RWPE2 (cell line): ENCODE measurements at places on chromosomes 11 and 22.

DNA sequence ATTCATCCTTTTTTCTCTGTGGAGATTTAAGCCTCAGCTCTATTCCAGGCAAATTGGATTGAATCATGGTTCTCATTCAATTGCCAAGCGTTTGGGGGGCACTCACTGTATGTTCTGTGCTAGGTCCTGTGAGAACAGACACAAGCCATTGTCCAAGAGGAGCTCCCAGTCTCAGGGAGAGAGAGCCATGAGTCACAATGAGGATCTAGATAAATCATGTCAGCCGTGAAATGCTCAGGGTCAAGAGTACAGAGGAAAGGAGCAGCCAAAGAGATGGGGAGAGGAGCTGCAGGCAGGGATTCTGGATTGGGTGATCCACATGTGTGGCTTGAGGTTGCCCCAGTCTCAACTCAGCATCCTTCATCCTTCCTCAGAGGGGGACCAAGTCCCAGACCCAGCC is 93.6 kb downstream of the FEZ1 start:
- H3K4me1 ChIP-seq: no peaks in the 10 kb centered on the region
- no peak for DNase-seq
- H3K27me3 ChIP-seq: peaks cover 3% of the 10 kb centered on the region
- H3K27ac ChIP-seq: no peak overlapping the region
- H3K36me3 ChIP-seq: no peaks in the 10 kb centered on the region

DNA sequence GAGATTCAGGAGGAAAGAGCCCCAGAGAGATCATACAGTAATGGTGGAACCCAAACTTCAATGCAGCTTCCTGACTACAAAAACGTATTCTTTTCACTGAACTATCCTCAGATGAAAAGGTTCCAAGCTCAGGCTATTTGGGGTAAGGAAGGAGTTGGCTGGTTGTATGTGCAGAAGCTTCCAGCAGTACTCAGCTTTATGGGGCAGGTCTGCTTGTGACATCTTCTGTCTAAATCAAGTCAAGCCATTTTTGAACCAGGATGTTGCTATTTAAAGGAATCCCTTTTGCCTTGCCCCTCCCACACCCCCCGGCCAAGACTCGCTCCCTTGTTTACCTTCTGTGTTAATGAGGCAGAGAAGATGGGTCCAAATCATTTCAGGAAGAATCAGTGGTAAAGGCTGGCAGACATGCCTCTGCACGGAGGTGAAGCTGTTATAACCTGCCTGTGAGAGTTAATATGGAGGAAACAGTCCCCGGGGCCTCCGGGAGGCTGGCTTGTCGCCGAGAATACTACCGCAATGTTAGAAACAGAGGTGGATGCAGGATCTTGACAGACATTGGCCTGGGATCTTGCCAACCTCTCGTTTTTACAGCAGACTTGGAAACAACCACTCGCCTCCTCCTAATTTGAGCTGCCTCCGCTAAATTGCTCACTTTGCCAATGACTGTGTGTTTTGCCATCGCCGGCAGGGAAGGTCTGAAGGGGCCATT is 45.4 kb downstream of the TIMP3 start:
- H3K4me3 ChIP-seq: no peak overlapping the region
- H3K27me3 ChIP-seq: no peaks in the 10 kb centered on the region
- H3K36me3 ChIP-seq: no peaks in the 10 kb centered on the region
- H3K4me1 ChIP-seq: peaks cover 6% of the 10 kb centered on the region

DNA sequence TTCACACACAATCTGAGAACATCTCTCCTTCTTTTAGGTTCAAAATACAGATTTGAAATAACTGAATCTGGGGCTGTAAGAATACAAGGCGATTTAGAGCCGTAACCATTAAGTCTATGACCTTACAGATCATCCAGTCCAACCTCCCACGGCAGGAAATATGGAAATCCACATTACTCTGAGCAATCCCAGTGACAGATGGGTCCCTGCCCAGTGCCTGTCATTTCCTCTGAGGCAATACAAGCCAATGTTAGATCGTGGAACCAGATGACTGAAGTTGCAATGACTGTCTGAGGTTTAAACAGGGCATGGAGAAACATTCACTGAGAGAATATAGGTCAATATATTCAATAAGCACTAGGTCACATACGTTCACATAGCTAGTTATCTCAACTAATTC is 77.4 kb upstream of the OR5AK2 start:
- H3K27me3 ChIP-seq: no peaks in the 10 kb centered on the region

GRCh38 chr11:64687643-64688533 is 35.1 kb downstream of the NRXN2 start:
- H3K36me3 ChIP-seq: no peaks in the 10 kb centered on the region
- peaks cover 12% of the 10 kb centered on the region for H3K4me1 ChIP-seq
- DNase-seq: no peak
- H3K4me3 ChIP-seq: no peak overlapping the region
- H3K27ac ChIP-seq: no peak overlapping the region

GRCh38 chr11:108497317-108498045 is 703 bp downstream of the POGLUT3 start:
- DNase-seq: peak; percentile 87
- no peaks in the 10 kb centered on the region for H3K27me3 ChIP-seq
- peak overlapping the region; percentile 44 for H3K4me3 ChIP-seq

- H3K27ac ChIP-seq: peak overlapping the region; percentile 8
- DNase-seq: no peak
- no peak overlapping the region for H3K4me3 ChIP-seq
- peaks cover 12% of the 10 kb centered on the region for H3K4me1 ChIP-seq
- H3K27me3 ChIP-seq: no peaks in the 10 kb centered on the region
Observed at GRCh38 chr11:2390725-2391151, 9.8 kb upstream of the TSSC4 start.

DNA sequence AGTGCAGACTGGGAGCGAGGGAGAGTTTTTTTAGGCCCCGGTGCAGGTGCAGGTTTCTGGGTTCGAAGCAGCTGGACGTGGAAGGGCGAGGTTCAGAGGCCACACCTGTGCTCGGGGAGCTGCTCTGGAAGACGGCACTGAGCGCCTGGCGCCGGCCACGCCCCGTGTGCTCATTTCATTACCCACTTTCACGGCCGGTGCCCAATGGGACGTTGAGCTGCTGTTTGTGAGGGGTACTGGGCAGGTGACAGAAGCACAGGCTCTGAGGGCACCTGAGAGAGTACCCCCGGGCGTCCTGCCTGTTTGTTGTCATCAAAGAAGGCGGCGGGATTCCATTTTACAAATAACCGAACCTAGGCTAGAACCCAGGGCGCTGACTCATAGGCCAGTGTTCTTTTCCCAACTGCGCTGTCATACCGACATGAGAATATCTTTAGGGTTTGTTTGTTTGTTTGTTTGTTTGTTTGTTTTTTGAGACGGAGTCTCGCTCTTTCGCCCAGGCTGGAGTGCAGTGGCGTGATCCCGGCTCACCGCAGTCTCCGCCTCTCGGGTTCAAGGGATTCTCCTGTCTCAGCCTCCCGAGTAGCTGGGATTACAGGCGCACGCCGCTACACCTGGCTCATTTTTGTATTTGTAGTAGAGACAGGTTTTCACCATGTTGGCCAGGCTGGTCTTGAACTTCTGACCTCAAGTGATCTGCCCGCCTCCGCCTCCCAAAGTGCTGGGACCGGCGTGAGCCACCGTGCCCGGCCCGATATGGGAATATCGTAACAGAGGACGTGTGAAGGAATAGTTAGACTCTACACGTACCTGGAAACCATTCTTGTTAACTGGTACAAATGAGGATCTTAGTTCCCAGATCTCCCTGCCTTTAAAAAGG is 16.6 kb upstream of the SPTBN2 start:
- peak overlapping the region; percentile 91 for H3K27ac ChIP-seq
- H3K27me3 ChIP-seq: no peaks in the 10 kb centered on the region
- H3K4me1 ChIP-seq: peaks cover 23% of the 10 kb centered on the region
- peak overlapping the region; percentile 51 for H3K4me3 ChIP-seq

DNA sequence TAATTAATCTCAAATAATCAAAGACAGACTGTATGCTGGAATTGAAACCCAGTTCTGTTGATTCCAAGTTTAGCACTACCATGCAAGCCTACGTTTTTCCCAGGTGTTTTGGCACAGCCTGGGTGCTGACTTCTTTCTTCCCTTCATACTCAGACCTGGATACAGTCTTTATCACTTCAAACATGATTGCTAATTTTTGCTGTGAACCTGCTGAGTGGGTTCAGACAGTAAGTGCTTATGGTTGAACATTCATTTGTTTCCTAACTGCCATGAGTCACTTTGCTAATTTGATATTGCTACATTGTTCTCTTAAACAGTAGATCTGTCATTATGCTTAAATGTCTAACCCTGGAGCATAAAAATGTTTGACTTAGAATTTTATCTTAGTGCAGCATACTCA is 12.2 kb downstream of the PAAF1 start:
- H3K4me1 ChIP-seq: no peaks in the 10 kb centered on the region
- peaks cover 67% of the 10 kb centered on the region for H3K36me3 ChIP-seq
- no peak overlapping the region for H3K27ac ChIP-seq
- no peak overlapping the region for H3K4me3 ChIP-seq
- DNase-seq: no peak

DNA sequence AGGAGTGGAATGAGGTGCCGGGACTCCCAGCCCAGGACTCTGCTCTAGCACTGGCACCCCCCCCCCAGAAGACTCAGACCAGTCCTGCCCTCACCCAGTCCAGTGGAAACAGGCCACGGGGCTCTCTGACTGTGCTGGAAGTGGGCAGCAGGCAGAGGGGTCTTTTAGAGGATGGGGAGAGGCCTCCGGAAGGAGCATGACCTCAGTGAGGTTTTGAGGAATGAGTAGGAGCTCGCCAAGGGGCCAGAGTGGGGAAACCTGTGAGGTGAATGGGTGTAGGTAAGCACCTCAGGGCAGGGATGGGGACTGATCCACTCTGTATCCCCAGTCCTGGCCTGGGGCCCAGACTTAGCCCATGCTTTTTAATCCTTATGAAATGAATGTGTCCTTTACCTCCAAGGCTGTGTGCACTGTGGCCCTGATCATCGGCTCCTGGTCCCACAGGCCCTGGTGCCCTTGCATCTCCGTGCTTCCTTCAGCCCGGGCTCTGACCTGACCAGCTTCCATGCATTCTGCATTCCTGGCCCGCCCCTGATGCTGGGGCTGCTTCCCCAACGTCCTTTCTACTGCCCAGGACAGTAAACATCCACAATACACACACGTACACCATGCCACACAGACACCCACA is 24.4 kb upstream of the RFPL3 start:
- no peak for DNase-seq
- no peak overlapping the region for H3K27ac ChIP-seq
- no peak overlapping the region for H3K4me3 ChIP-seq
- no peaks in the 10 kb centered on the region for H3K36me3 ChIP-seq
- no peaks in the 10 kb centered on the region for H3K27me3 ChIP-seq
- no peaks in the 10 kb centered on the region for H3K4me1 ChIP-seq

DNA sequence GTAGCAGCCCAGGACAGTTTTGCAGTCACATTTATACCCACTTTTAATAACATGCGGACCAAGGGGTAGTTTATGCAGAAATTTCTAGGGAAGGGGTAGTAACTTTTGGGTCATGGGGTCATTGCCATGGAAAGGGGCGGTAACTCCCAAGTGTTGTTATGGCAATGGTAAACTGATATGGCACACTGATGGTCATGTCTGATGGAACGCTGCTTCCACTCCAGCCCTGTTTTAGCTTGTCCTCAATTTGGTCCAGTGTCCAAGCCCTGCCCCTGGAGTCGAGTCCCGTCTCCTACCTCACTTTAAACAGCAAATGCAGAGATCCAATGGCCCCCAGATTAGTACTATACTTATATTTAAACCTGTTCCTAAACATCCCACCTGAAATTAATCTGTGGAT is 11.2 kb upstream of the SEC14L4 start:
- no peaks in the 10 kb centered on the region for H3K4me1 ChIP-seq
- H3K4me3 ChIP-seq: no peak overlapping the region
- H3K27ac ChIP-seq: no peak overlapping the region
- no peaks in the 10 kb centered on the region for H3K36me3 ChIP-seq
- no peak for DNase-seq

DNA sequence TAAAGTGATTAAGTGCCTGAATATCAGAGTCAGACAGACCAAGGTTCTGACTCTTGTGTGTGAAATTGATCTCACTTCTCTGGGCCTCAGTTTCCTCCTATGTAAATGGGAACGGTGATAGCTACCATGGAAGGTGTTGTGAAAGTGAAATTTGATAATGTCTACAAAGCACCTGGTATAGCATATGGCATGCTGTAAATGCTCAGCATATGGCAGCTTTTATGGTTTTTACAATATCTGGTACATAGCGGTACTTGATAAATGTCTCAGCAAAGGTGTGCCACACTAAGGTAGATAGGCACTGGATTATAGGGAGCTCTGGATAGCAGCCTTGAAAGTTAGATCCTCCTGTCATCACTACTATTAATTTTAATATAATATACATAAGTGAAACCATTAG is 19.9 kb downstream of the POU2AF2 start:
- no peak overlapping the region for H3K27ac ChIP-seq
- no peaks in the 10 kb centered on the region for H3K36me3 ChIP-seq
- DNase-seq: no peak
- no peak overlapping the region for H3K4me3 ChIP-seq
- no peaks in the 10 kb centered on the region for H3K4me1 ChIP-seq

- no peak for DNase-seq
- no peaks in the 10 kb centered on the region for H3K36me3 ChIP-seq
- H3K4me3 ChIP-seq: no peak overlapping the region
- peaks cover 65% of the 10 kb centered on the region for H3K27me3 ChIP-seq
- H3K27ac ChIP-seq: no peak overlapping the region
- H3K4me1 ChIP-seq: no peaks in the 10 kb centered on the region
Observed at GRCh38 chr11:69819541-69820070, 390 bp upstream of the FGF3 start.

DNA sequence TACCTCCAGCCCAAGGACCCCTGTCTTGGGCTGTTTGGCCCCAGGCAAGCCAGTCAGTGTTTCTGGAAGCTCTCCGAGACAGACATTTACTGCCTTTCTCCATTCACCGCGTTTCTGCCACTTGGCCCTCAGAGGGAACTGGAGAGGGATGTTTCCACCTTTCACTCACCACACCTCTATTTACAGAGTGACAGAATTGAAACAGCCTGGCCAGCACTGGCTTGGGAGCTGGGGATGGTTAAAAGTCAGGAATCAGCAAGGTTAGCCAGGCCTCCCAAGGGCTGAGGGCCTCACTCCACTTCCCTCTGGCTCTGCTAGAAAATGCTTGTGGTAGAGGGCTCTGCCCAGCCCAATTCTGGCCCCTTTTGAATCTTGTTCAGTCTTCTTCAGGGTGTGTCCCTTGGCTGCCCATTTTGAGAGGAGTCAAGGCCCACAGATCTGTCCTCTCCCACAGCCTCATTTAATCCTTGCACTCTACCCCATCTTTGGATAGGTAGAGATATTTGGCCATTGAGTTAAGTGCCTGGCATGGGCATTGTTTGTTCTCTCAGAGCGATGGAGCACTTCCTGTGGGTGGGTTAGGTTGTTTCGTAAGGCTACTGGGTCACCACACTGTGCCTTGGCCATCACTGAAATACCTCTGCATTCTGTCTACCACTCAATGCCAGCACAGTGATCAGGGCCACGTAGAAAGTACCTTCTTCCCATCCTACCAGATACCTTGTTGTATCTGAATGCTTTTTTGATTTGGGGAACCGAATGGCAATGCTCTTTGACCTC is 119.2 kb downstream of the MICAL2 start:
- H3K27ac ChIP-seq: peak overlapping the region; percentile 77
- DNase-seq: no peak
- H3K36me3 ChIP-seq: peaks cover 97% of the 10 kb centered on the region
- H3K4me3 ChIP-seq: no peak overlapping the region
- no peaks in the 10 kb centered on the region for H3K27me3 ChIP-seq

- H3K4me1 ChIP-seq: no peaks in the 10 kb centered on the region
- no peak for DNase-seq
- peaks cover 15% of the 10 kb centered on the region; the same call in 1 of the 2 replicates for H3K36me3 ChIP-seq
- H3K4me3 ChIP-seq: no peak overlapping the region
Observed at GRCh38 chr11:68756171-68756766, 4.9 kb upstream of the TESMIN start.
